ENCODE measurements at places on chromosomes 11 and 22.

DNA sequence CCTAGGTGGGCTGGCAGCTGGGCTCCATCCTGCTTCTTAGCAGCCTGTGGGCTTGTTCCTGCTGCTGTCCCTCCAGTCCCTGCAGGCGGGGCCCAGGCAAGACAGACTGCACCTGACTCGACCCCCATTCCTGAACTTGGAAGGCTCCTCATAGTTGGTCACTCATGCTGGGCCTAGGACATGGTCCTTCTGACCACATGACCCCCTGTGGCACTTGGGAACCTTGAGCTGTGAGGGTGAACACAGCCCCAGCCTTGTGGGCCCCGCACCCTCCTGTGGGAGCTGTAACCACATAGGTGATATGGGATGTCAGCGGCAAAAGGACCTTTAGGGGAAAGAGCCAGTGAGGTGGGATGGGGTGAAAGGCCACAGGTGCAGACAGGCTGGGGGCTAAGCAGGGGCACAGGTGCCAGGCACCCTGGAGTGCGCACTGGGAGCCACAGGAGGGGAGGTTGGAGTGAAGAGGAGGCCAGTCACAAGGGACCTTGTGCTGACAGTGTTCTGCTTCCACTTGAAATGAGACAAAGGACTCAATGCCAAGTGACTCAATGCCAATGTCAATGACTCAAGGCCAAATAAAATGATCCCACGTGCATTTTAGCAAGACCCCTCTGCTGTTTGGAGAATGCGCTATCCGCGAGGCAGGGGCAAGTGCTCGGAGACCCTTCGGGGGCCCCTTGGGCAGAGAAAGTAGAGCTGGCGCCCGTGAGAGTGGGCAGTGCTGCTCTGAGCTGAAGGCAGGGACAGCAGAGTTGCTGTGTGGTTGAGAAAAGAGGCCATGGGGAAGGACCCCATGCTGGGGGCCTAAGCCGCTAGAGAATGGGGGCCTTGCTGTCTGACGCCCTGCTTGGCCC, 90.7 kb downstream of the MORC2 start:
- DNase-seq: no peak

DNA sequence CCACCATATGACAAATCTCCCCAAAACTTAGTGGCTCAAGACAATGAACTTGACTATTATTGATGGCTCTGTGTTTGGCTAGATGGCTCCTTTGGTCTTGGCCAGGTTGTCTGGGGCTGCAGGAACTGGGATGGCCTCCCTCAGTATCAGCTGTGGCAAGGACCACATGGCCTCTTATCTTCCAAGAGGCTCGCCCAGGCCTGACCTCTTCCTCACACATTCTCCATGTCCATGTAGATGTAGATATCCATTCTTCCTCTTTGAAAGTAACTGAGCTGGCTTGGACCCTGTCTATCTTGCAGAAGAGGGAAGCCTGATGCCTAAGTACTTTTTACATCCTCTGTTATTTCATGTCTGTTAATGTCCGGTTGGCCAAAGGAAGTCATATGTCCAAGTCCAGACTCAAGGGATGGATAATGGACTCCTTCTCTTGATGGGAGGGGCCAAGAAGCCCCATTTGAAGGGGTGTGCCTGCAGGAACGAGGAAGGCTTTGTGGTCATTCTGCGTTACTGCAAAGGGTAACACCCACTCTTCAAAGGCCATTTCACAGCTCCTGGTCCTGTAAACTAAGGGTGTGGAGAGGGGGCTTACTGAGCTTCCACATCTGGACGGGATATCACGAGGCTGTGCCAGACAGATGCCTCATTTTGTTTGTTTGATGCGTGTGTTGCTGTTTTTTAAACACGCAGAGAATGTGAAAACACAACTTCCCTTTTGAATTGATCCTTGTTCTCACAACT, 87.1 kb downstream of the GRIK4 start:
- no peak for DNase-seq

DNA sequence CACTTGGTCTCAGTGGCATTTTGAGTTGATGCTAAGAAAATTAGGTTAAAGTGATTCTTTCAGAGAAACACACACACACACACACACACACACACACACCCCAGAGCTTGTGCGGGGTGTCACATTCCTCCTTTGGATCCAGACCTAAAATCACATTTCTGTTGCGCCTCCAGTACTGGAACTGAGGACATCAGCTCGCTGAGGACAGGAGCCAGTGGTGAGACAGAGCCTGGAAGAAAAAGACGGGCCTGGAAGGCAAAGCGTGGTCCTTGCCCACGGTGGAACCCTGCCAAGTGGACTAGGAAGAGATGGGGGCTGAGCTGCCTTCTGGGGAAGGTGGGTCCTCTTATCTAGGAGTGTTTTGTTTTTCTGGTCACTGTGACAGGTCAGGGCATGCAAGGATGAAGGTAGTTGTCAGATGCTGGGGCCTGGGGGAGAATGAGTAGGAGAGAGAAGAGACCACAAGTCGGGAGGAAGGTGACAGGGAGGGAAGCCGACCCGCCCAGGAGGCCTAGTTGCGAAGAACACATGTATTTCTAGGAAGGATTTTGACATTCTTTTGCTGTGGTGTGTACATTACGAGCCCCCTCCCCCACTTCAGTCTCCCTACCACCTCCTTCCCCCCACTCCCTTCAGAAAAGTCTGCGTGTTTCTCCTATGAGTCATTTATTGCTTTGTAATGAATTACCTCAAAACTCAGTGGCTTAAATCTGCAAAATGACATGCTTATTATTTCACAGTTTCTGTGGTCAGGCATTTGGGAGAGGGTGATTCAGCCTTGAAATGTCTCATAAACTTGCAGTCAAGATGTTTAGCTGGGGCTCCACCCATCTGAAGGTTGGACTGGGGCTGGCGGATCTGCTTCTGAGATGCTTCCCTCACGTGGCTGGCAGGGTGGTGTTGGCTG, 4.8 kb upstream of the ELFN2 start:
- no peak for DNase-seq

DNA sequence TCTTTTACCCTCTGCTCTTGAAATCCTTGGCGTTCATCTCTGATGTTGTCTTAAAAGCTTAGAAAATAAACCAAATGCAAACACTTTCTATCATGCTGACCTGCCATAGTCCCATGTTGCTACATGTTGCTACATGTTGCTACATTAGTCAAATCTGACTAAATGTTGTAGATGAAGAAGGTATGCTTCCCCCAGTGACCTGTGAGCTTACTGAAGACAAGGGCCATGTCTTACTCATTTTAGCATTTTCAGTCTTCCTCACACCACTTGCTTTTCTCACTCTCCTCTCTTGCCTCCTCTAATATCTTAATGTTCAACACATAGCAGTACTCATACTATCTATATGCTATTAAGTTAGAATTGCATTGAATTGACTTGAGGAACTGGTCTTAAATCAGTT, 346.4 kb upstream of the MTNR1B start:
- DNase-seq: no peak

DNA sequence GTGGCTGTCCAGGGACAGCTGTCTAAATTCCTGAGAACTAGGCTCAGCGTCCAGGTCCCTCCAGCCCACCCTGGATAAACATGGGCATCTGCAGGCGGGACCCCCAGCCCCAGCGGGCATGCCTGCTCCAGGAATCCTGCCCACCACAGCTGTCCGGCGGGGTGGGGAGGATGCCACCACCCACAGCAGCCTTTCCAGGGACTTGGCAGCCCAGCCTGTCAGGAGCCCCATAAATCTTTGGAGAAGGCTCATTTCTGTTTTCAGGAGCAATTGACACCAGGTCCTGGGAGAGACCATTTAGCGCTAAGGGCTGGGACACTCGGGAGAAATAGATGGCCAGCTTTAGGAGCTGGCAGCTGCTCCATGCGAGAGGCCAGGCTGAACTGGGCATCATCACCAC, 358.9 kb downstream of the CADM1 start:
- no peak for DNase-seq
